ENCODE measurements at places on chromosomes 1 and 21. TPM values are rescaled to one million over a fixed set of nuclear protein-coding genes. Genes with fewer than 3 reads are reported as not detected.

DNA sequence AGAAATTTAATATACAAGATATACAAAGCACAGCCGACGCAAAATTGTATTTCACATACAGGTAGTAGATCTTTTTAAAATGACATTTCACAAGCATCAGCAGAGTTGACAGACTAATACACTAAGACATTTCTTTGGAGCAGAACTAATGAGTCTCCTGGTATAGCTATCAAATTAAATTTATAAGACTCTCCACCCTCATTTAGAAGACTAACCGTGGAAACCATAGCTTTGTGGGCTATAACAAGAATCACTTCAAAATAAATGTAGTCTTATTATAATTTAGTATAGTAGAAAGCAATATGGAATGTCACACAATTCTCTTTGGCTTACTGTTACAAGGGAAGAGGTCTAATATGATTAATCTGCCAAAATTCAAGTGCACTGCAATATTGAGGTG lies 204.9 kb downstream of the VAV3 start:
- no peak for DNase-seq

PIAS3 gene
- 18.3 TPM for total RNA-seq

GRCh38 chr1:106836708-106837107 lies 219.8 kb upstream of the PRMT6 start:
- no peak for DNase-seq

RAB7B gene
- 0.29 TPM for total RNA-seq

DNA sequence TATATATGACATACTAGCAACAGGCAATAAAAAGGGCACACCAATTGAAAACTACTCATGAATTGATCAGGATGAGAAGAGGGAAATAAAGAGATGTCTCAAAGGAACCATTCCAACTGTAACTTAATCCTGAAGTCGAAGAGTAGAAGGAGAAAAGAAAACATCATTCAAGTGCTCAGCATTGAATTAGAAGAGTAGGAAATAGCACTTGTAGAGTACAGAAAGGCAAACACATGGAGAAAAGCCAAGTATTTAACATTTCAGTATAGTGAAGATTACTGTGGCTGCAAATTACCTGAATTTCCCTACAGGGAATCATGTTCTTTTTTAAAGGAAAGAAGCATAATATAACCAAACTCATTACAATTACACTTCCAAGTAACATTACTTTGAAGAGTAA lies 205.0 kb downstream of the KCTD3 start:
- no peak for DNase-seq

- no peak for DNase-seq
Measured at GRCh38 chr1:217138799-217139466, 415.7 kb upstream of the ESRRG start.

DNA sequence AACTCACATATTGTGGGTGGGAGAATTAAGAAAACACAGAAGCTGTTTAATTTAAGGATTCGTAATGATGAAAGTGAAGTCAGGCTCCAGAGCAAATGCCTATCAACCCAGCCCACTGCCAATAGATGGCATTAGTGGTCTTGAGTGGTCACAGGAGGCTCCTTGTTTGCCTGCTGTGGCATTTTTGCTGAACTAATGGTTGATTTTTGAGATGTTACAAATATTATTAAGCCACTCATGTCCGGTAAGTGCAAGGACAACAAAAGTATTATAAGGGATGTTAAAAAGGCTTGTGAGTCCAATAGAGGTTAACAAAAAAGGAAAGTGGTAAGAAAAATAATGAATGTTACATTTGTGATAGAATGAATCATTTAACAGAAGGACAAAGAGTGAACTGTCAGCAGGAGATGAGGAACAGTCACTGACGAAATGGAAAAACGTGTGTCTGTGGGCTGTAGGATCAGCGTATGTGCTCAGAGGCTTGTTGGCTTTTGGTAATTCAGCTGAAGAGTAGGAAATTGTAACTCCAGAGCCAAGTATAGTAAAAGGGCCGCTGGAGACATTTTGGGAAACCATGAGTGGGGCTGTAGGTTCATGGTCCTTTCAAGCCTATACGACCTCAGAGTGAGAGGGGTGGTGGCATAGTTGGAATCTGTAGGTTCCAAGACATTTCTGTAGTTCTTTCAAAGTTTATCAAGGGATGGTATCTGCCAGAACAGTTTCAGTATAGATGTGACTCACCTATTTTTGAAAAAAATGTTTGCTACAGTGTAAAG lies 11.2 kb downstream of the SFT2D2 start:
- no peak for DNase-seq

CHODL gene
- 0.12 TPM for total RNA-seq

- no peak for DNase-seq
Measured at GRCh38 chr1:25757151-25757845, 42.7 kb upstream of the SELENON start.

GRCh38 chr1:62389531-62389930 lies 47.3 kb upstream of the USP1 start:
- DNase-seq, result no peak

PGLYRP3 gene
- not detected for total RNA-seq

C8A gene
- total RNA-seq, result not detected
